ENCODE measurements at places on chromosomes 2 and 18.

- DNase-seq, result no peak
These were observed 22.6 kb upstream of the SUCLG1 start for GRCh38 chr2:84481702-84482101.

DNA sequence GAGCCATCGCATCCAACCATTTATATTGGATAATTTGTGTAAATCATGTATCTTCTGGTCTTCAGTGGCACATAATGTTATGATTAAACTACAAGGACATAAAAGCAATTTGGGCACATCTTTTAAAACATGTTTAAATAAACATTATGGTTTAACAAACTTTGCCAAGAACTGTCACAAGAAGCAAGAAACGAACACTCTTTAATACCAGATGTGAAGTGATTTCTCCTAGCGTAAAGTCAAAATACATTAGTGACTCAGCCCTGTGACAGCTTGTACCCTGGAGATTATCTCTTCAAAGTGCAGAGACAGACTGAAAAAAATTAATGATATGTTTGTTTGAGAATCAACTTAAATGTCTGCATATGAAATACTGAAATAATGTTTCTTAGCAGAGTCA, 39.9 kb downstream of the DSEL start:
- no peak for DNase-seq

- DNase-seq, result no peak
These were observed 219.0 kb downstream of the MYO3B start for GRCh38 chr2:170396799-170397459.

DNA sequence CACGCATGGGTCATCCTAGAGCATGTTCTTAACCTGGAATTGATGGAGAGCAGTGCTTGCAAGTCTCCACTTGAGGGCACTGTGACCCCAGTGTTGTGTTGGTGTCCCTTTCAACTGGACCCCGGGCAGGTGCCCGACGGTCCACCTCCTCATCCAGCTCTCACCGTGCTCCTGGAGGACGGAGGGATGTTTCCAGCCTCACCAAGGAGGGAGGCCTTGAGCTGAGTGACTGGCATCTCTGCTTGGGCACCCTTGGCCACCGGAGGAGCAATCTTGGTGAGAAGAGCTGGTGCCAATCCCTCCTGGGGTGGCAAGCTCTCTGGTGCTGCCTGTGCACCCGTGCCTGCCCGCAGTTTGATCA, 45.4 kb upstream of the ASB18 start:
- no peak for DNase-seq

GRCh38 chr2:221676566-221677172, 104.6 kb upstream of the EPHA4 start:
- no peak for DNase-seq

- DNase-seq, result no peak
These were observed 4.6 kb downstream of the EN1 start for GRCh38 chr2:118842661-118843482.

DNA sequence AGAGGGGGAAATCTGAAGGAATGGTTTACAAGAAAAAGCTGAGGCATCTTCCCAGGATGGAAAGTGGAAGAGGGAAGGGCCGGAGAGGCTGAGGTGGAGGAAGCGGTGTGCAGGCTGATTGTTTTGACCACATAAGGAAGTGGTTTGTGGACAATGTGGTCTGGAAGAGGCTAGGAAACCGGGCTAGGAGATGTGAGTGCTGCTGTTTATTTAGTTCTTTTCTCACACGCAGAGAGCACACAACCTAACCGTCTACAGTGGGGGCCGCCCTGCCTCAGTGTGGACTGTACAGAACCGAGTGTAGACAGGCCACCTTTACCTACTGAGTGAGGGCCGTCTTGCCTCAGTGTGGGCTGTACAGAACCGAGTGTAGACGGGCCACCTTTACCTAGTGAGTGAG, 251.7 kb upstream of the PXDN start:
- no peak for DNase-seq

DNA sequence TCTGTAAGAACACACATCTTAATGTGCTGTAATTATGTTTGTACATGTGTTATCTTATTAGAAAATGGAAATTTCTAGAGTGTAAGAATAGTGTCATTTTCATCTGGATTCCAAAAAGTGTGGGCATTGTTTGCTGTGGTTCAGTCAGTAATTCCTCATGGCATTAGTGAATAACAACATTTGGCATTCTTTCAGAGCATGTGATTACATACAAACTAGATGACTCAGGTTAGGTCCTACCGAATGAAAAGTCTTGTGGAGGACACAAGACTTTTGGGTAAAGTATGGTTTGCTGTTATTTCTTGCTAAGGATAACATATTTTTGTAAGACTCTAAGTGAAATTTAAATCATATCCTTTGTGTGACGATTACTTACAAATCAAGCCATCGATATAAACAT, 593.1 kb upstream of the NRXN1 start:
- no peak for DNase-seq

- DNase-seq, result no peak
These were observed 506.7 kb downstream of the NUP35 start for GRCh38 chr2:183630964-183631363.

GRCh38 chr2:56739413-56739812, 555.6 kb downstream of the CCDC85A start:
- no peak for DNase-seq

GRCh38 chr2:54840559-54841468, 117.4 kb downstream of the EML6 start:
- no peak for DNase-seq

DNA sequence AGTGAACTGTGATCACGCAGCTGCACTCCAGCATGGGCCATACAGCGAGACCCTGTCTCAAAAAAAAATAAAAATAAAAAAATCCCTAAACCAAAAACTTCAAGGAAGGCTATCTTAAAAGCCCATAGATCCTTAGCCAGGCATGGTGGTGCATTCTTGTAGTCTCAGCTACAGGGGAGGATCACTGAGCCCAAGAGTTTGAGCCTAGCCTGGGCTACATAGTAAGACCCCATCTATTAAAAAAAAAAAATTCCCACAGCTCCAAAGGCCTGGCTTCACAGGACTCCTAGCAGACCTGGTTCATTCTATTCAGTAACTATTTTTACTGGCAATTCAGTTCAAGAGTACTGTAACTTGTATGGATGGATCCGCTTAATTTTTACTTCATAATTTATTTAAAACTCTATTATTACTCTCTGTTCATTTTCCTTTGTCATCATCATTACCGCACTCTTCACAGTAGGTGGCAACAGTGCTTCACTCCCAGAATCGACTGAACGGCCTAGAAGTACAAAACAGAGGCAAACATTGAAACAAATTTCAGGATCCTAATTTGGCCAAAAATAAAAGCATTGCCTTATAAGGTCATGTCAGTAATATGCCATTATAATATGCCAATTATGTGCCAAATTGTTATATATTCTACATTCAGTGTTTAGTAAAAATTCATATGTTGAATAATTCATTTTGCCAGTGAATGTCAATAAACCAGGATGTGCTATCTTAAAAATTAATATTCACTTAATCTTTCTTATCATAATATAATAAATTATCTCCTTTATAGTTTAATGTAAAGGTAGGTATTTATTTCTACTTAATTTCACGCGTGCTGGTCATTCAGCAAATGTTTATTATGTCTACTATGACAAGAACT, 14.3 kb upstream of the STAM2 start:
- DNase-seq, result no peak

Data from GM04503 (cell line).